ENCODE measurements at places on chromosomes 3 and 15.

GRCh38 chr3:63497641-63498040, 154.8 kb upstream of the SNTN start:
- DNase-seq: no peak

GRCh38 chr3:159322322-159322939, 520.6 kb downstream of the MFSD1 start:
- peak; percentile 32 for DNase-seq

- DNase-seq: no peak
Observed at GRCh38 chr3:171255236-171255806, 204.9 kb downstream of the TNIK start.

- no peak for DNase-seq
Observed at GRCh38 chr15:78922527-78922926, 22.3 kb downstream of the CTSH start.

- peak; percentile 51 for DNase-seq
Observed at GRCh38 chr3:180680097-180680430, 775 bp upstream of the CCDC39 start.

- no peak for DNase-seq
Observed at GRCh38 chr3:59189526-59189925, 139.7 kb upstream of the CFAP20DC start.

- DNase-seq: no peak
Observed at GRCh38 chr15:72237029-72237852, 6.3 kb upstream of the PKM start.

- no peak for DNase-seq
Observed at GRCh38 chr3:107630779-107631178, 108.0 kb downstream of the BBX start.

GRCh38 chr3:56052188-56052587, 416.1 kb downstream of the ERC2 start:
- DNase-seq: no peak

GRCh38 chr3:182713743-182714517, 79.4 kb upstream of the ATP11B start:
- DNase-seq: peak; percentile 79

GRCh38 chr3:53346514-53346913, 829 bp downstream of the DCP1A start:
- DNase-seq: no peak

DNA sequence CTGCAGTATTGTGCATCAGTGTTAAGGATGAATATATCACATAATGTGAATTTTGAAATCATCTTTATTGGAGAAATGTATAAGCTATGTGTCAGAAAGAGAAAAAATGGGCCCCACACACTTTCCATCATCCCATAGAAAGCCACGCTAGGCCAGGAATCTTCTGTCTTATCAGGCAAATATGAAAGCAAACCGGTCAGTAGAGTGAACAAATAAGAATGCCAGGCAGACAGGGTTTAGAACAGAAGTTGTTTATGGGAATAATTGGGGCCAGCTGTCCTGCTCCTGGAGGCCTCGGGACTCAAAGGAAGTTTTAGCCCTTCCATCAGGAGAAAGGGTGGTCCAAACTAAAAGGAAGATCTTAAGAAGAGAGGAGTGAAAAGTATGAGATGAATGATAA, 39.5 kb downstream of the ZNF280D start:
- no peak for DNase-seq

DNA sequence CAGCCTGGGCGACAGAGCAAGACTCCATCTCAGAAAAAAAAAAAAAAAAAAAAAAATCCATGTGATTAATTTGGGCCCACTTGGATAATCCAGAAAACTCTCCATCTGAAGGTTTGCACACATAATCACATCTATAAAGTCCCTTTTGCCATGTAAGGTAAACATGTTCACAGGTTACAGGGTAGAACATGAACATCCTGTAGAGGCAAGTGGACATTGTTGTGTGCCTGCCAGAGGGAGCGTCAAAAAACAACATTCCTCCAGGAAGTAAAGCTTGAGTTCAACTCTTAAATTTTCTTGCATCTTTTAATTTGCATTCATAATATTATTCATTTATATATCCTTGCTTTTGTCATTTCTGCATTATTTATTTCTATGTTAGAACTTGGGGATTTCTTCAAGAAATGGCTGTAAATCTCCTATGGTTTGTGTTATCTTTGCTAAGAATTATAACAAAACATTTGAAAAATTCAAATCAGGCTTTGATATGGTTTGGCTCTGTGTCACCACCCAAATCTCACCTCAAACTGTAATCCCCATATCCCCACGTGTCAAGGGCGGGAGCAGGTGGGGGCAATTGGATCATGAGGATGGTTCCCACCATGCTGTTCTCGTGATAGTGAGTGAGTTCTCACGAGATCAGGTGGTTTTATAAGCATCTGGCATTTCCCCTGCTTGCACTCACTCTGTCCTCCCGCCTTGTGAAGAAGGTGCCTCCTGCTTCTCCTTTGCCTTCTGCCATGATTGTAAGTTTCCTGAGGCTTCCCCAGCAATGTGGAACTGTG, 11.3 kb upstream of the TTBK2 start:
- DNase-seq: no peak

All from HAP-1 (cell line).